Stimulated activated CD4-positive, alpha-beta T cell treated with anti-CD3 and anti-CD28 coated beads, Interleukin-4, amount 100 ng/mL, for 24 hours (primary cell): ENCODE measurements at places on chromosomes 6 and 20.

DNA sequence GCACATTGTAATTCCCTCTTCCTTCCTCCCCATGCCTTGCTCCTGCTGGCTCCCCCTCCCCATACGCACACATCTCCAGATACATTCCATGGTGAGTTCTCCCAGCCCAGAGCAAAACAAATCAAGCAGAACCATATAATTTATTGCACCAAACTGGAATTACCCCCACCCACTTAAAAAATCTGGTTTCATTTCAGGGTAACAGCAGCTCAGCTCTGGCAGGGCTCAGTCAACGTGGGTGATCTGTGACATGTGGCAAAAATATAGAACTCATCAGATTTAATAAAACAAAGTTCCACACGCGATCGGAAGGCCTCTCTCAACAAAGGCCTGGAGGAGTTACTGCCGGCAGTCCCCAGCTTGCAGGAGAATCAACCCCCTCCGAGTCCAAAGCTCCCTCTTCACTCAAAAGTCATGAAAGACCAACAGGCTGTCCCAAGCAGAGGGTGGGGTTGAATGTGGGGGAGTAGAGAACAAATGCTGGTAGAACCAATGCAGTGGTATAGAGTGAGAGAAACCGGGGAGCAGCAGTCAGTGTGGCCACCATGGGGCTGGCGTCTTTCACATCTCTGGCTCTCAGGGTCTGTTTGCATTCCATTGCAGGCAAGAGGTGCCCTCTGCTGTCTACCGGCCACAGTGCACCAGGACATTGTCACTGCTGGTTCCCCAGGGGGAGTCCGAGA is 323.3 kb upstream of the NT5E start:
- DNase-seq: no peak

DNA sequence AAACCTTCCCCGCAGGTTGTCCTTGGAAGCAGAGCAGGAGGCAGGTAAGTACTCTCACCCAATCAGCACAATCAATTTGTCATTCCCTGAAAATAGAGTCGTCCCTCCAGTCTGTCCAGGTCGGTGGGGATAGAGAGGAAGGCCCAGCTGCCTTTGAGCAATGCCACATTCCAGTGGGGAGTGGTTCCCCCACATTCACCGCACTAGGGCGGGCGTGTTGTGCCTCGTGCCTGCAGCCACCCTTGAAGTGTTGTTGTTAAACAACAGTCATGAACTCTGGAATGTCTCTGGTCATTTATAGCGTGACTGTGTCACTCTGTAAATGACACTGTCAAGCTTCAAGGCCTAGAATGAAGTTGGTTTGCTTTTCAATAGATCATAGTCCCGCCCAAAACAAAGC is 33.4 kb downstream of the PRDM1 start:
- no peak for DNase-seq

DNA sequence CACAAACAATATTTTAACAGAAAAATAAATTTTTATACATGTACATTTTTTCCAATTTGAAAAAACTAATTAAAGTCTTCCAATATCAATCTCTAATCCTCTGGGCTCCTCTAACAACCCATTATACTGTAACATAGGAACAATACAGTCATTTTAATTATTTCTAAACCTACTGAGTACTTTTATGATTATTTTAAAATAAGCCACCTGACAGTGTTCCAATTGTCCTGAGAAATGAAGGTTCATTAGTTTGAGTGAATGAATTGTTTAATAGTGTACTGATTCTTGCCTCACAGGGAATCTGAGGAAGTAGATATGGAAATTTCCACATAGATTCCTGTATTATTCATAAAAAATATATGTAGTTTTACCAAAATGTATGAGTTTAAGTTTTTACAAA is 123.1 kb upstream of the EYS start:
- DNase-seq: no peak

GRCh38 chr6:14987490-14987889 is 258.4 kb upstream of the JARID2 start:
- no peak for DNase-seq

DNA sequence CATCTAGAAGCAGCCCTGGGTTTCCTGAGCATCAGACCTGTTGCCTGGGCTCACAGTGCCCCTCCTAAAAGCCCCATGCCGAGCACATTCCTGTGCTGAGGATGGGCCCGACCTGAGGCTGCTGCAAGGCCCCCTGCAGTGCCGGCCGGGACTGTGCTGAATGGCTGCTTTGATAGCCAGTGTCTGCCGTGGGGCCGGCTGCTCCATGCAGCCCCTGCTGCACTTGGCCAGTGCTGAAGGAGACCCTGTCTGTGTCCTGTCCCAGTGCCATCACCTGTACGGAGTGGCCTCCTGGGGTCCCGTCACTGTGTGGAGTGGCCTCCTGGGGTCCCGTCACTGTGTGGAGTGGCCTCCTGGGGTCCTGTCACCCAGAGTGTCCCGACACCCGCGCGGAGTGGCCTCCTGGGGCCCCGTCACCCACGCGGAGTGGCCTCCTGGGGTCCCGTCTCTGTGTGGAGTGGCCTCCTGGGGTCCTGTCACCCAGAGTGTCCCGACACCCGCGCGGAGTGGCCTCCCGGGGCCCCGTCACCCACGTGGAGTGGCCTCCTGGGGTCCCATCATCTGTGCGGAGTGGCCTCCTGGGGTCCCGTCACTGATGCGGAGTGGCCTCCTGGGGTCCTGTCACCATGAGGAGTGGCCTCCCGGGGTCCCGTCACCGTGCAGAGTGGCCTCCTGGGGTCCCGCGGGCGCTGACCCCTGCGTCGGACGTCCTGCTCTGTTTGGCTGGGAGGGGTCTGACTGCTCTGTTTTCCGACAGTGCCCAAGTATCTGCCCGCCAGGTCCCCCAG is 7.0 kb downstream of the COL9A3 start:
- DNase-seq: no peak

DNA sequence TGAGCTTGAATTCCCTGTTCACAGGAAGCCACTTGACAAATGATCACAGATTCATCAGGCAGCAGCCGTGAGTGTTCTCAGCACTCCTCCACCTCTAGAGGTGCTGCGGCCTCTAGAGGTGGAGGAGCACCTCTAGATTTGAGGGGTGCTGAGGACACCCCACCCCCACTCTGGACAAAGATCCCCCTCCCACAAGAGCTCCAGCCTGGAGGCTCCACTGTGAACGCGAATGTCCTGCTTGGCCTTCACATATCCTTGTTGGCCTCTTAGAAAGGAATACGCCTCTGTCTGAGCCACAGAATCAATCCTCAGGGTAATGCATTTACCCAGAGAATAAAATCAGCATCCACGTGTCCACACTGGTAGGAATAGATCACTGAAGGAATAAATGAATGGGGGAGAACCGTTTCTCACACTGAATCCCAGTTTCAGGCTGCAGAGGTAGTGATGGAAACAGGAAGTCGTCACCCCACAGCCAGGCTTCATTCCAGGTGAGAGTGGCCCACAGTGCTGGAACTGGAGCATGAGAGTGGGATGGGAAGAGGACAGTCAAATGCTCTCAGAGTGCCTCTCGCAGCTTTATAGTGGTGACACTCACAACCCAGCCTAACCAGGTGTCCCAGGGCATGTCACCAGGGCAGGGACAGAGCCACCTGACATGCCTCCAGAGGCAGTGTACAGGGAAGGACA is 16.6 kb downstream of the NPEPL1 start:
- peak; percentile 2 for DNase-seq

DNA sequence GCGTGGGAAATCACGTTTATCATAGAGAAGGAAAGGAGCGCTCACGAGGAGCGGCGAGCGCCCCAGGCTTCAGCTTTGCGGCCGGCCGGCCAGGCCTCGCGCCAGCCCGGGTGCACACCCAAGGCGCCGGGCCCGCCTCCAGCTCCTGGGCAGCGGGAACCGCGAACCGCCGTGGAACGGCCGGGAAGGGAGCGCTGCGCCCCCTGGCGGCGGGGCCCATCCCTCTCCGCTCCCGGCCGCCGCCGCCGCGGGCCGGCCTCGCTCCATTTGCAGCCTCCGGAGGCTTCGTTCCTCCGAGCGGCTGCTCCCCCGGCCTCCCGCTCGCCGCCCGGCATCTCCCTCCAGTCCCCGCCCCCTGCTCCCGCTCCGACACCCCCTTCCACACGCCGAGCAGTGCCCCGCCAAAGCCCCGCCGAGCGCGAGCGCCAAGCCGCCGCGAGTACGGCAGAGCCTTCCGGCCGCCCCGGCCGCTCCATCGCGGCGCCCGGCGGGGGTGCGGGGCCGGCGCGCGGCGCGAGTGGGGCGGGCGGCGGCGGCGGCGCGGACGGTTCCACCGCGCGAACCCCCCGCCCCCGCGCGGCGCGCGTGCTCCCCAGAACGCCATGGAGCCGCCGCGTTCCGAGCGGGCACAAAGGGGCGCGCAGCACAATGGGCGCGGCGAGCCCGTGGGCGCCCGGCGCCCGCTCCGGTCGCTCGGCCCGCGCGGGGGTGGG is 946 bp downstream of the BEND3 start:
- peak; percentile 65 for DNase-seq

- DNase-seq: no peak
Measured at GRCh38 chr6:134722200-134722870, 227.6 kb downstream of the ALDH8A1 start.

DNA sequence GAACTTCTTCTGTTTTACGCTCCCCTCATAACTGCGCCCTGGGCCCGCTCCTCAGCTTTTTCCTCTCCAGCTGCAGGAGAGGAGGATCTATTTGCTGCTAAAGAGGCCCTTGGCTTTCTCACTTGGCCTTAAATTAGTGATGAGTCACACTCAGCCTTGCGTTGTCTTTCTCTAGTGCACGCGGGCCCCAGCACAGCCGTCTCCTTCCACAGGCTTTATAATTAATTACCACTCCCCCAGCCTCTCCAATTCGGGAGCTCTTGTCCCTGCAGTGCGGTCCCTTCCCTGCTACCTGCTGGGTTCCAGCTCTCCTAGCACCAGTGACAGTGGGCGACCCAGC is 25.2 kb downstream of the PACSIN1 start:
- DNase-seq: no peak
